ENCODE measurements at places on chromosomes 3 and 15.

DNA sequence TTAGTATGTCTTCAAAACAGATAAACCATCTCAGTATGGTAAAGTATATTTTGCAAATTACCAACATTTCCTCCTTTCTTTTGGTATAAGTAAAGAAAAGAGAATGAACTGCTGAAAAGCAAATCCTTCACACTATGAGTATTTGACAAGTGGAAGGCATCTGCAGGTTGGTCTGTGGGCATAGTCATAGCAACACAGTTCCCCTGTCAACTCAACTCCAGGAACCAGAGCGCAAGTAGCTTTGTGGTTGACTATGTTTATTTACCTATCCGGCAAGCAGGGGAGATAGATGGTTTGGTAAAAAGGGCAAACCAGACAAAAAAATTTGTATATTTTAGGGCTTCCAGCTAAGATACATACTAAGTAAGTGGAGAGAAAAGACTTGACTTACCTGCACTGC is 88.3 kb upstream of the PPIB start:
- no peak for DNase-seq

DNA sequence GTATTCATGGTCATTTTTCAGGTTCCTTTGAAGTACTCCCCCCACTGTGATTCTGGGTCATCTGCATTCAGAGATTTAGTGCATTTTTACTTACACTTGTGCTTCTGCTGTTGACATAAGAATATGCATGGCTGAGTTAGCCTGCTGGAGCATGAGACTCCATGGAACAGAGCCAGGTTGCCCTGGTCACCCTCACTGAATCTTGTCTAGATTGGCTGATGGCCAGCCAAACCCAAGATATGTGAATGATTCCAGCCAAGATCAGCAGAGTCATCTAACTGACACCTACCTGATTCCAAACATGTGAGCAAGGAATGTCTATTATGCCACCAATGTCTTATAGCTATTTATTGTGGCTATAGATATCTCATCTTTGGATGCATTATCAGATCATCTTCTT is 25.1 kb downstream of the DTWD1 start:
- DNase-seq = peak; percentile 32

- DNase-seq = no peak
Observed at GRCh38 chr3:129855170-129855831, 38.2 kb downstream of the TMCC1 start.

- DNase-seq = no peak
Observed at GRCh38 chr3:23430781-23431398, 227.8 kb downstream of the UBE2E2 start.

- peak; percentile 16 for DNase-seq
Observed at GRCh38 chr15:85986741-85987140, 92.9 kb upstream of the AGBL1 start.

DNA sequence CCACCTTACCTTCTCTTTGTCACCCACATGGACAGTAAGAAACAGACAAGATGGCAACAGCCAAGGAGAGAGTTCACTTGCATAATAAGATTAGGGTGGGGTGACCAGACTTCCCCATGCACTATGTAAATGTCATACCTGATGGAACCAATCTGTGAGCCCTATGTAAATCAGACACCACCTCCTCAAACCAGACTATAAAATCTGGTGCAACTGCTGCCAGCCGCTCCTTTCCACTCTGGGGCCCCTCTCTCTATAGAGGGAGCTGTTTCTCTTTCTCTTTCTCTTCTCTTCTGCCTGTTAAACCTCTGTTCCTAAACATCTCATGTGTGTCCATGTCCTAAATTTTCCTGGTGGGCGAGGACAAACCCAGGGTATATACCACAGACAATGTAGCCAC is 405.5 kb upstream of the CNTN4 start:
- DNase-seq = no peak

DNA sequence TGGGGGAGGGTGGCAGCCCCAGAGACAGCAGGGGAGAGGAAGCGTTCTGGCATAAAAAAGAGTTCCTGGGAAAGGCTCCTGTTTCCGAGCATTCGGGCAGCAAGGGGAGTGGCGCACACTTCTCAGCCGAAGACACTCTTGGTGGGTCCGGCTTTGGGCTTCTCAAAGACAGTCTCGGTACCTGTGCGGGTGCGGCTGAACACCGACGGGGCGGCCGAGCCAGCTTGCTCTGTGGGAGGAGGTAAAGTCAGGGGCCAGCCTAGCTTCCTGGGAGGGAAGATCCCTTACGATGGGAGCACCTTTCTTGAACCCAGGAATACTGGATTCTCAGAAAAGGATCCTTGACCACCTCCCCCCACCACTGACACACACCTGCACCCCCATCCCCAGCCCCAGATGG is 1.6 kb downstream of the MUSTN1 start:
- no peak for DNase-seq

DNA sequence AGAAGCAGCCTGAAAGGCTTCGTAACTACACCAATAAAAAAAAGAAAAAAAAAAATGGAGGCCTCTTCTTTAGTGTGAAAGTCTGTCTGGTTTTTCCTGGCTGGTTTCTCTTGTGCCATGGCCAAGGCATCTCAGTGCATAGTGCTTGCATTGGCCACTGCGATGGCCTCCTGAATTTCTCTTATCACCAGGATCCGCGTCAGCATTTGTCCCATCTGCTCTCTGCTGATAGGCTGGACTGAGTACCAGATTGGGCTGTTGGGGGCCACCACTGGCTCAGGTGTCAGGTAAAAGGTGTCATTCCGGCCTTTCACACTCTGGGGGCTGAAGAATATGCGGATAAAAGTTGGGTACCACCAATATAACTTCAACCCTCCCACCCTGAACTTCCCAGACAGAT is 1.1 kb upstream of the IMPDH2 start:
- no peak for DNase-seq

DNA sequence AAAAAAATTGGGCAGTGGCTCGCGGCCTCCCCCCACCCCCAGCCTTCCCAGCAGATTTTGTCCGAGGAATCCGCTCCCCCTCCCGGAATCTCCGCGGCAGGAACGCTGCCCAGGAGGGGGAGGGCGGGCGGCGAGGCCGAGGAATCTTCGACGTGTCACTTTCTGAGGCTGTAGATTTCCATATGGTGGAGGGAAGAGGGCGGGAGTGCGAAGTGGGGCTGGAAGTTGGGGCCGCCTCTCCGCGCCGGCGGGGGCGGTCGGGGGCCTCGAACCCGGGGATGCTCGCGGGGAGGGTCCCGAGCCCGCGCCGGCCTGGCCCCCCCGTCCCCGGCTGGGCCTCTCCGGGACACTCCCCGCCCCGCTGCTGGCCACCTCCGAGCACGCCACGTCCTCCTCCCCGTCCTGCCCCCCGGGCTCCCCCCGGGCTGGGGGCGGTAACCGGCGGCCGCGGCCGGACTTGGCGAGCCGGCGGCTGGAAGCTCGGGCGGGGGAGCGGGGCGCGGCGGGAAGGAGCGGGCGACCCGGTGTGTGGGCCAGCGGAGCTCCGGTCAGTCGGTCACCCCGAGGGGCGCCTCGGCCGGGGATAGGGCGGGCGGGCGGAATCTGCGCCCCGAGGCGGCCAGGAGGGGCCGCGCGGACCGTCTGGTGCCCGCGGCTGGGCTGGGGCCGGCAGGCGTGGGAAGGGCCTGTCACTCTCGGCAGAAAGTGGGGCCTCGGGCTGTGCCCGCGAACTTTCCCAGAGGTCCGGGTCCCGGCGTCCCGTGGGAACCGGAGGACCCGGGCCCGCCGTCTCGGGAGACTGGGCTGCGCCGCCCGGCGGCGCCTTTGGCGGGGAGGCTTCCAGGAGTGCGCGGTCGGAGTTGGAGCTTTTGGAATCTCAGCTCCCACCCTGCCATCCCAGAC is 951 bp downstream of the FNDC3B start:
- no peak for DNase-seq

DNA sequence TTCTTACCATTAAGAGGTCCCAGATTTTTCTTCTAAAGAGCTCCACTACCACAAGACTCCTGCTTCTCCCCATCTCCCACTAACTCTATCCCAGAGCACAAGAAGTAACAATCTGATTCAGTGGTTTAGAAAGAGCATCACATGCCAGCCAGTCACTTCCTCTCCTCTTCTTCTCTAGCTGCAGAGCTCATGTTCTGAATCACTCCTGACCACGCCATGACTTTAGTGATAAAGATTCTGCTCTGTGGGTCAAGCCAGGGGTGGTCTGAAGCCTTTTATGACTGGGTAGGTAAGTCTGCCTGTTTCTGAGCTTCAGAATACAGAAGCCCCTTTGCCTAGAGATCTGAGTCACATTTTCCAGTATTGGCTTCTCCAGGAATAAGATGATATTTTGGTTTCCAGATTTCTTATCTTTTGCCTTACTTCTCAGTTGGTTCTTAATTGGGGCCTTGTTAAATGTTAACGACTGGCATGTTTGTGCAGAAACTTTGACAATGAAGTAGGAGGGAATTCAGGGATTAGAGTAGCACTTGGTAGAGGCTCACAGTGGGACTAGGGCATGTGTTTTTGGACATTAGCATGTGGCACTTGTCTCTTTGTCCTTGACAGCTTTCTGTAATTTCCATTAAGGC is 27.6 kb upstream of the ADAMTSL3 start:
- DNase-seq = no peak

GRCh38 chr3:187188931-187189330 is 8.4 kb upstream of the RTP1 start:
- DNase-seq = no peak

DNA sequence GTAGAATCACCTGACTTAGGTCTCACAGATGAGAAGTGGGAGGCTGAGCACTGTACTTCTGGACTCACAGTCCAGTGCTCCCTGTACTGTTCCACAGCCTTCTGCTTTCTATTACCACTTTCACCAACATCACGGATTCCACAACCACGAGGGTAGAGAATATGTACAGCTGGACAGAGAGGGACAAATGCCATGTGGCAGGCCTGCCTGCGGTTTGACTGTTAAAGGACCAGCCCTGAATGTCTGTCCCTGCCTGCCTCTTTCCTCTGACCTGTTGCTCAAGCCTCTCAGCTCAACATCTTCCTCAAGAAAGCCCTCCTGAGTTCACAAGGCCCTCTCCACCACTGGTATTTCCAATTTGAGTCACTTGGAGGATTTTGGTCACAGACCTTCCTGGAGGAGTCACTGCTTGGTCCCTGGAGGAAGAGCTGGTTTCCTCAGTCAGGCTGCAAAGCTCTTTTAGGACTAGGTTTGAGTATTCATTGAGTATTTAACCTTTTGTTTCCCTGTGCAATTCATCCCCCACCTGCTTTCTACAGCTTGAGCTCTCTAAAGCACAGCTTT is 49.1 kb downstream of the RAB11A start:
- DNase-seq = no peak

- DNase-seq = no peak
Observed at GRCh38 chr3:173548261-173548660, 150.7 kb downstream of the NLGN1 start.

DNA sequence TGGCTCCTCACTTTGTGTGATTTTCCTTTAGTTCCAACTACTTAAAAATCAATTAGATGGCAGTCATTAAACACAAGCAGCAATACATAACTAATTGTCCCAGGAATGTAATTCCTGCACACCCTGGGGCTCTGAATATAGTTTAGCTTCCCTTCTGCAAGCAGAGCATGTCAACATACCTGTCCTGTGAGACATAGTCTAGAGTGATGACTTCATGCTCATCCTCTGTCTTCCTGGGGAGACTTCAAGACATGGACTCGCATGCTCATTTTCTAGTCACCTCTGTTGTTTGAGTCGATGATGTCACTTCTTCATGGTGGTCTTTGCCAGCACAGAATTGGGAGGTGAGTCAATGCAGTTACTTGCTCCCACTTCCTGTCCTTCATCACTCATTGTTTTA is 15.7 kb downstream of the C3orf52 start:
- no peak for DNase-seq

DNA sequence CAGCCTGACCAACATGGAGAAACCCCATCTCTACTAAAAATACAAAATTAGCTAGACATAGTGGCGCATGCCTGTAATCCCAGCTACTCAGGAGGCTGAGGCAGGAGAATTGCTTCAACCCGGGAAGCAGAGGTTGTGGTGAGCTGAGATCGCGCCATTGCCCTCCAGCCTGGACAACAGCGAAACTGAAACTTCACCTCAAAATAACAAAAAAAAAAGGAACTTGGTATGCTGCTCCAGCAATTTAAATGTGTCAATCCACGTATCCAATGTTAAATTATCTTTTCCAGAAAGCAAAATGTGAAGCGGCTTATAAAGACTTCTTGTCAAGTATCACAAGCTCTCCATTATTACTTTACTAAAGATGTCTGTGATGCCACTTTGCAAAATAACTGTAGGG is 9.9 kb upstream of the ARIH1 start:
- no peak for DNase-seq

- DNase-seq = no peak
Observed at GRCh38 chr3:141557961-141558706, 71.3 kb downstream of the RASA2 start.

- no peak for DNase-seq
Observed at GRCh38 chr15:27410996-27411605, 440.1 kb downstream of the GABRG3 start.

- DNase-seq = no peak
Observed at GRCh38 chr3:32471246-32471645, 31.4 kb downstream of the CMTM6 start.

- DNase-seq = peak; percentile 50
Observed at GRCh38 chr3:24843955-24844354, 349.3 kb upstream of the THRB start.

- DNase-seq = no peak
Observed at GRCh38 chr3:170761103-170761502, 108.9 kb downstream of the RPL22L1 start.

DNA sequence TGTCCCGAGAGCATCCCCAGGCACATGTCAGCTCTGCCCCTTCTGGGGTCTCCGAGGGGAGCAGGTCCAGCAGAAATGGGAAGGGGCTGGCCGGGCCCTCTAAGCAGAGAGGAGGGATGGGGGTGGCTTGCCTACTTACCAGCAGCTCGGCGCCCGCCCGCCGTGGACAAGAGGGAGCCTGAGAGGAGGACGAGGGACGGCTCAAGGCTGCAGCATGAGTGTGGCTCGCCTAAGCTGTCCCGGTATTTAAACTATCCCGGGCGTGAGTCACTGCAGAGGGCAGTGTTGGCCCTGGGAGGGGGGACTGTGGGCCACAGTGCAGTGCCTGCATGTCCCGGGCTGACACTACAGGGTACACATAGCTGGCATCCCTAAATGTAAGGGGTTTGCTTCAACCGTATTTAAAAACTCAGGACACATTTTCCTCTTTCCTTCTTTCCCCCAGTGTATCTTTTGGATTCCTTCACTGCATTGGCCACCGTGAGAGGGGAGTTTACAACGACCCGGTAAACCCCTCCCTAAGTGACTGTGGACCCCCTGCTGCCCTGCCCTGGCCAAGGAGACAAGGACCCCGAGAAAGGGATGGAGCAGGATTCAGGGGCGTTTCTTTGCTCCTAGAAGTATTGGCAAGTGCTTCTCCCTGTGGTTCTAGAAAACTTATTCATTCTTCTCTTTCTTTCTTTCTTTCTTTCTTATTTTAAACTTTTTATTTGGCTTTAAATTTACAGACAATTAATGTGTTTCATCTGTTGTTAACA is at the start of gene LRRC15:
Gene LRRC15, minus strand, starts transcription at position 222 of the 758 bp plus-strand sequence. CDS start 8,700 bp downstream, outside the sequence.
- no peak for DNase-seq

GRCh38 chr15:45714590-45715488 is 80.0 kb downstream of the SQOR start:
- DNase-seq = peak; percentile 42

- no peak for DNase-seq
Observed at GRCh38 chr3:170044795-170045244, 7.0 kb downstream of the GPR160 start.

GRCh38 chr15:85480923-85481322 is 100.5 kb downstream of the AKAP13 start:
- DNase-seq = no peak

- no peak for DNase-seq
Observed at GRCh38 chr3:192514081-192514753, 213.1 kb downstream of the FGF12 start.

- DNase-seq = no peak
Observed at GRCh38 chr3:9732740-9733115, 1.2 kb downstream of the BRPF1 start.
